ENCODE measurements at places on chromosomes 12 and 14.

DNA sequence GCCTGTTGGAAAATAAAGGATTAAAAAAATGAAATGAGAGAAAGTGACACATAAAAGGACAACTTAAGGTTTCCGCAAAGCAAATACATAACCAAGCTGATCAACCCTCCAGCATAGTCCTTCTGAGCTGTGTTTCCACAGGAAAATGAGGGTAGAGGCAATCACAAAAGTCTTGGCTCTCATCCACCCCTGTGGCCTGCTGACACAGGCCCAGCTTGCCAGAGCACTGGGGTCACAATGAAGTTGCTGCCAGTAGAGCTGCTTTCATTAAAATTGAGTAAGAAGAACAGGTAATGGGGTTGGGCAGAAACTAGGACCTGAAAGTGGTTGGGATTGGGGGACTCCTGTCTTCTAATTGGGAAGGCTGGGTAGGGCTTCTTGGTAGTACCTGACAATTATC is 65.9 kb downstream of the RERG start:
- DNase-seq, result no peak

DNA sequence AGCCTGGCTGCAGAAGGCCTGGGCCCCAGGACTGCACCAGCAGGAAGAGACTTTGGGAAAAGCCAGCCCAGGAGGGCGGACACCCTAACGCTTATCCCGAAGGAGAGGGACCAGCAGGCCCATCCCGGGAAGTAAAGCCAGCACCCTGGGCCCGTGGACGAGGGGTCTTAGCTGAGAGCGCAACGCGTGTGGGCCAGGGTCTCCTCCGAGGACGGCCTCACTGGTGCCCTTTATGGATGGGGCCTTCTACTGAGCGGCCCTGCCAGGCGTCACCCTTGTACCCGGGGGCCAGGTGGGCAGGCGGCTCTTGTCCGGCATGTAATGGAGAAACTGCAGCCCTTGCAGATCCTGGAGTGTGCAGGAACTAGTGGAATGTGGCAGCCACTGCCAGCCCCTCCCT is 14.1 kb downstream of the TEDC1 start:
- DNase-seq, result no peak

DNA sequence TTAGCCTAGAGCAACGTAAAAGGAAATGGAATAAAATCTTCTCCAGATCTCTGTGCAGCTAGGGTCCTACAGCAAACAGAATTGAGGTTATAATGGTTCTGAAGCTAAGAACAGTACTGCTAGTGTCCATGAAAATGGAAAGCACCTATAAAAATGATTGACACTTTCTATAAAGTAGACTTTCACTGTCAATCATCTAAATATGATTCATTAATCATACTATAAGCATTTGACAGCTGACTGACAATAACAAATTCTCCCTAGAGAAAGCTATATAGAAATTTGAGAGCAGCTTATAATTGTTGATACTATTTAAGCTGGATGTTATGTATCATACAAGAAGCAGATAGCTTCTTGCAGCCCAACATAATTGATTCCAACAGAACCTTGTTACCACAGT is 80.9 kb downstream of the PDZRN4 start:
- DNase-seq, result no peak

- DNase-seq, result no peak
These were observed 107.1 kb downstream of the DACT1 start for GRCh38 chr14:58744801-58745394.

DNA sequence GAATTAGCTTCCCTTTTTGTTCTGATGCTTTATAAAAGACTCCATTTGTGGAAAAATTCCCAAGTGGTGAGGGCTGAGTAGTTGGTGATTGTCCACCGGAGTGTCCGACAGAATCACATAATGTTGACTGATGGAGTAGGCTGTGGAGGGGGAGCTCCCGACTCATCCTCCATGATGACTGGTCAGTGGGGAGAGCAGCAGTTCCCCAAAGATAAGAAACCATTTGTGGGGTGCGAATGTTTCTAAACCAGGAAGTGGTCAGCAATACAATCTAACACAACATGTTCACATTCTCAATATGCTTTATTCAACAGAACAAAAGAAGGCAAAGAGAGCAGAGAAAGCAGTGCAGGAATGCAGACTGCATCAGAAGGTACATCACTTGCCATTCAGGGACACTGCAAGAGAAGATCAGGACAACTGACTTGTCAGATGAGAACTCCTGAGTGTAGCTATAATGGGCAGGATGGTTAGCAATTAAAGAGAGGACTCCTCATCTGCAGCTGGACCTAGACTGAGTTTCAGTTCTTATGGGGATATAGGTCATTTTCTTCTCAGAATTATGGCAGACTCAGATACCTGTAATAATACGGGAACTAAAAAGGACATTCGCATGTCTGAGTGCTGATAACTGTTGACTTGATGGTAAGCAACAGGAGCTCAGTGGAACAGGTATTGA is 5.4 kb downstream of the KRT6B start:
- DNase-seq, result no peak
